ENCODE measurements at places on chromosomes 16 and 17.

- no peak for DNase-seq
Observed at GRCh38 chr17:34730816-34731215, 151.4 kb downstream of the TMEM132E start.

DNA sequence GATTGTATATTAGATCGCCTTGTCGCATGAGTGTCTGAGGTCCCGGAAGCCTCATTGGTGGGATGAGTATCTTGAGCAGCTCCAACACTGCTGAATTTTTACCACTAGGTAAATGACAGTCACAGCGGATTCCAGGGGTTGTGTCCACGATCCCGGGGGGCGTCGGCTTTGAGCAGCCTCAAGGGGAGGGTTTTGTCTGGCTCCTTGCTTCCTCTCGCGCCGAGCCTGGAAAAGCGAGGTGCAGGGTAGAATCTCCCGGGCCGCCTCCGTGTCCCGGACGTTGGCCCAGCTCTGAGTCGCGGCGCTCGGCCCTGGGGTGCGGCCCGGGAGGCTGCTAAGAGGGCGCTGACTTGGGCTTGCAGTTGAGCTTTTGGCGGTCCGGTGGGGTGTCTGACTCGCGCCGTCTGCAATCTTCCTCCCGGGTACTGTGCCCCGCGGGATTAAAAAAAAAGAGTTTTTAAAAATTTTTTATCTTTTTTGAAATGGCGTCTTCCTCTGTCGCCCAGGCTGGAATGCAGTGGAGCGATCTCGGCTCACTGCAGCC is 4.5 kb downstream of the OR1F1 start:
- DNase-seq, result no peak

DNA sequence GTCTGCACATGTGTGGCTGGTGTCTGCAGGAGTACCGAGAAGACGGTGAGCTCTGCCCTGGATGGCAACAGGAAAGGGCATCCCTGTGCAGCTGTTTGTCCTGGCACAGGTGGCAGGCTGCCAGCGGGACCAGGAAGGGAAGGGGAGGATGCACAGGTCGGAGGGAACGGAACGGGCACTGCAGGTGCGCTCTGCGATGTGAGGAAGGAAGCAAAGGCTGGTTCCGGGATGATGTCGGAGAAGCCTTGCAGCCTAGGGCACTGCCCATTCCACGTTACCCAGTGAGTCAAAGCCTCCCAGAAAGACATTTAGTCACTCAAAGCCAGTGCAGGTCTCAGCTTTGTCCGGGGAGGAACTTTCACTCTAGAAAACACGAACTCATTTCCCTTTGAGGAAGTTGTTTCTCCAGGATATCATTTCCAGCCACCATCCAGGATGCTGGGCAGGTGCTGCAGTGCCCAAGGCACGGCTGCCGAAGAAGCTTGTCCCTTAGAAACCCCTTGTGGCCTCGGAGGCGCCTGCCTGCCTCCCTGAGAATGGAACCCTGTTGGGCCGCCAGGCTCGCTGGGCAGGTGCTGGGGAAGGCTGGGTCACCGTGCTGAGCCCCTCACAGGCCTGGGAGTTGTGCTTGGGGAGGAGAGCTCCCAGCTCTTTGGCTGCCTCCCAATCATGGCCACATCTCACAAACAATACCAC is 4.5 kb upstream of the TMEM235 start:
- DNase-seq, result no peak

GRCh38 chr17:38352245-38353085 is 821 bp downstream of the SOCS7 start:
- peak; percentile 8 for DNase-seq

GRCh38 chr17:31511580-31511979 is 120.1 kb downstream of the RAB11FIP4 start:
- no peak for DNase-seq

- no peak for DNase-seq
Observed at GRCh38 chr16:85234310-85235204, 122.3 kb upstream of the CIBAR2 start.

DNA sequence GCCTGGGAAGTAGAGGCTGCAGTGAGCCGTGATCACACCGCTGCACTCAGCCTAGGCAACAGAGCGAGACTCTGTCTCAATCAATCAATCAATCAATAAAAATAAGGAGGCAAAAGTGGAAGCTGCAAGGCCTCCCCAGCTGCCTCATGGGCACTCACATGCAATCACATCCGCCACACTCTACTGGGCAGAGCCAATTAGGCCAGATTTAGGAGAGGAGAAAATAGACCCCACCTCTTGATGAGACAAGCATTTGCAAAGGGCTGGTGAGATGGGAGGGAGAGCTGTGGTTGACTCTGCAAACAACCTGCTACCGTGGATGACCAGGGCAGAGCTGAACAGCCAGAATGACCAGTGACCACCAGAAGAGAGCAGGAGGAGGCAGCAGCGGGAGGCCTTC is 14.7 kb upstream of the GSG1L start:
- no peak for DNase-seq

GRCh38 chr17:79022507-79022991 is 1.4 kb upstream of the C1QTNF1 start:
- DNase-seq, result no peak

DNA sequence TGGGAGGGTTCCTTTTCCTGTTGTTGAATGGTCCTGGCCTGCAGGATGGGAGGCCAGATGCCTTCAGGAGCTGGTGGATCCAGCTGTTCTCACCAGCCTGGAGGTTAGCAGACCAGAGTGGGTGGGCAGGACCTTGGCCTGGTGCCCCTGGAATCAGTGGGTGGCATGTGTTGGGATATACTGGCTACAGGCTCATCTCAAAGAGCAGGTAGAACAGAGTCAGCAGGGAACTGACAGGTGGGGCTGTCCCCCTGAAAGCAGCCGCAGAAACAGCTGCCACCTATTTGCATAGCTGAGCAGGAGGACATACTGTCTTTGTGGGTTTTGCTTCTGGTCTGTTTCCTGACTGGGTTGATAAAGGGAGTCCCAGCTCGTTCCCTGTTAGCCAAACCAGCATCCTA is 144.1 kb downstream of the RAB11FIP4 start:
- peak; percentile 70 for DNase-seq

- DNase-seq, result no peak
Observed at GRCh38 chr16:64926476-64926875, 195.4 kb downstream of the CDH11 start.

- DNase-seq, result no peak
Observed at GRCh38 chr17:49798738-49799137, 10.3 kb downstream of the KAT7 start.

DNA sequence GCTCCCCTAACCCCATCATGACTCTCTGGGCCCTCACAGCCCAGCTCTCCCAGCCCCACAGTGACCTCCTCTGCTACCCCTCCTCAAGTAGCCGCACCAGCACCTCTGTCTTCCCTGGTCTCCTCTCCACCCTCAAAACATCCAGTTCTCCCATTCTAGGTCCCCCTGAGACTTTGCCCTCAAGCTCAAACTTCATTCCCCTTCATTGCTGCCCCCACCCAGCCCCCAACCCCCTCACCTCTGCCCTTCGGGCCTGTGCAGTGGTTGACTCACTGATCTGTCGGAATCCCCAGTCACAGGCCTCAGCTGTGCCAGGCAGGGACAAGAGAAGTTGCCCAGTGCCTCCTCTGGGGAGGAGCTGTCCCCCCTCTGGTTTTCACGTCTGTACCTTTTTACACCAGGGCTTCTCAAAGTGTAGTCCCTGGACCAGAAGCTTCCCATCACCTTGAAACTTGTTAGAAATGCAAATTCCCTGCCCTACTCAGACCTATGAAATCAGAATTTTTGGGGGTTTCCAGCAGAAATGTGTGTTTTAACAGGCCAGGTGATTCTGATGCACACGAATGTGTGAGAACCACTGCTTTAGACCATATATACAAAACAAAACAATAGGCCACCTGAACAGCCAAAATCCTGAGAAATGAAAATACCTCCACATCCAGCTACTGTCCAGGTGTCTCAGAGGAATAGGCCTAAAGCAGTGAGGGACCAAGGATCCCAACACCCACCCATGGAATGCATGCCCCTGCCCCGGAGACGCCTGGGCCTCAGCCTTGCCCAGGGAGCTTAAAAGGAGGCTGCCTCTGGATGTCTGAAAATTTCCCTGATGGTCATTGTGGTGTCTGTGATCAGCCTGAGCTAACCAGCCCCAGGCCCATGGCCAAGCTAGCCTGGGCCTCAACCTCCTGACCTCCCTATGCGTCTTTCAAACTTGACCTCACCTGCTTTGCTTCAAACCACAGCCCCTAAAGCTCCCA is 853 bp upstream of the DOK4 start:
- DNase-seq, result no peak

DNA sequence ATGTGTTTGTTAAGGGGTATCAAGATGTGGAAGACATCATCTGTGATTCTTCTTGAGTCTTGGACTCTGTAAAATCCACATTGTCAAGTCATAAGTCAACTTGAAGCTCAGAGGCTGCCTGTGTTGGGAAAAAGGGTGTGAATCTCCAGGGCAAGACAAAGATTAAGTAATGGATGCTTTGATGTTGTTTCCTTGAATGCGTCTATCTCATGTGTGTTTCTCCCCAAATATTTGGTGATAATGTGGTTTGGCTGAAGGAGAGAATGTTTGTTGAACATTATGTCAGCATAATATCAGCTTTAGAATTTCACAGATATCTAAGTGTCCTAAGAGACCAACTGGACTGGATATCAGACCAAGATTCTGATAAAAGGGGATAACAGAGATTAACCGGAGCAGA is 24.1 kb upstream of the KCNJ16 start:
- no peak for DNase-seq

DNA sequence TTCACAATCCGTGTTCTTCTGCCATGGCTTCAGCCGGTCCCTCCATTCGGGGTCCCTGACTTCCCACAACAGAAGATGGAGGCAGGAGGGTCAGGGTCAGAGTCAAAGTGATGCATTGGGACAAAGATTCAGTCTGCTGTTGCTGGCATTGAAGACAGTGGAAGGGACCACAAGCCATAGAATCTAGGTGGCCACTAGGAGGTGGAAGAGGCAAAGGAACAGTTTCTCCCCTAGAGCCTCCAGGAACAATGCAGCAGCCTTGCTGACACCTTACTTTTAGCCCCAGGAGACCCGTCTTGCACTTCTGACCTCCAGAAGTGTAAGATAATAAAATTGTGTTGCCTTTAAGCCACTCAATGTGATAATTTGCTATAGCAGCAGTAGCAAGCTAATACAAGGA is 55.9 kb downstream of the MFSD11 start:
- no peak for DNase-seq

DNA sequence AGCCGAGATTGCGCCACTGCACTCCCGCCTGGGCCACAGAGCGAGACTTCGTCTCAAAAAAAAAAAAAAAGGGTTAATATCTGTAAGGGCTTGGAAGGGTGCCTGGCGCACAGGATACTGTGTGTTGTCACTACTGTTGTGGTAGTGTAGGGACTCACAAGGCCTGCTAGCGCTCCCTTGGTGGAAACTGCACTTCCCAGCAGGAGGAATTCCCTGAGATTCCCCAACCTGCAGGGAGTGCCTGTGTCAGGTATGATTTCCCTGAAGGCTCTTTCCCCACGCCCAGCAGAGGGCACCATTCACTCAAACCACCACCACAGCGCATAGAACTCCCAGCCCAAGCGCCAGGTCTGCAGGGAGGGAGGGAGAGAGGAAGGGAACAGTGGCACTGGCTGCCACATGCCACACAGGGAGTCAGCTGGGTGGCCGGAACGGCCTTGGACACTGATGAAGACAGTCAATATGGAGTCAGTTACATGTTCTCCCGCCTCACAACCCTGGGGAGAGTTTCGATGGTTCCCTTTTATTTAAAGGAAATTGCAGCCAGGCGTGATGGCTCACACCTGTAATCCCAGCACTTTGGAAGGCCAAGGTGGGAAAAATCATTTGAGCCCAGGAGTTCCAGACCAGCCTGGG is 32.7 kb upstream of the CDH1 start:
- peak; percentile 56 for DNase-seq

GRCh38 chr17:55612691-55613141 is 101.5 kb upstream of the SMIM36 start:
- DNase-seq, result no peak

DNA sequence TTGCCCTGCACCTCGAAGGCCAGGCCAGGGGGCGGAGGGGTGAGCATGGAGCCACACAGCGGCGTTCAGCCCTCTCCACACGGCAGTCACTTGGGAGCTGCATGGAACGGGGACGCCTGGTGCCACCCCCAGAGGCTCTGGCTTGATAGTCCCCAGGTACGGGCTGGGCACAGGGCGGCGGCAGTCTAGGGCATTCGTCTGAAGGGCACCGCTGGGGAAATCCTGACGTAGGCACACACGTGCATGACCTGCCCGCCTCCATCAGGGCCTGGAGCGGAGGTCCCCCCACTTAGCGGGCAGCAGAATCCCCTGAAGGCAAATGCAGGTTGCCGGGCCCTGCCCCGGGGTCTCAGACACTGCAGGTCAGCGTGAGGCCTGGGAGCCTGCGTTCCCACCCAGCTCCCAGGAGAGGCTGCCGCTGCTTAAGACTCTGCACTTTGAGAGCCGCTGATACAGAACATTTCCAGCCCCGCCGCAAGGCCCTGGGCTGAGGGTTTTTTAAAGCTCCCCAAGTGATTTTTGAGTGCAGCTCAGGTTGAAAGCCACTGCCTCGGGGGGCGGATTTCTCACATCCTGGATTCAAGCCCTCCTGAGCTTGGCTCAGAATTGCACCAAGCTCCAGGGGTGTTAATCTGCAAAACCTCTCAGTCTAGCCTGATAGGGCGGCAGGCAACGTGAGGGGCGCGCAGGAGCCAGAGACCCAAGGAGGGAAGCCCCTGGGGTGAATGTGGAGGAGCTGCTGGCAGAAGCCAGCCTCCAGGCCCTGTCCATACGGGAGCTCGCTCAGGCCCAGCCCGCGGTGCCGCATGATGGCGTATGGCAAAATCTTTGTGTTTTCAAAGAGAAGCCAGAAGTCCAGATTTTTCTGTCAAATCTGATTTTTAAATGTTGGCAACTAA is 182.3 kb upstream of the GSE1 start:
- no peak for DNase-seq

- DNase-seq, result no peak
Observed at GRCh38 chr17:59893676-59894100, 767 bp downstream of the RPS6KB1 start.

- no peak for DNase-seq
Observed at GRCh38 chr17:29331708-29332085, 37.7 kb upstream of the NUFIP2 start.

DNA sequence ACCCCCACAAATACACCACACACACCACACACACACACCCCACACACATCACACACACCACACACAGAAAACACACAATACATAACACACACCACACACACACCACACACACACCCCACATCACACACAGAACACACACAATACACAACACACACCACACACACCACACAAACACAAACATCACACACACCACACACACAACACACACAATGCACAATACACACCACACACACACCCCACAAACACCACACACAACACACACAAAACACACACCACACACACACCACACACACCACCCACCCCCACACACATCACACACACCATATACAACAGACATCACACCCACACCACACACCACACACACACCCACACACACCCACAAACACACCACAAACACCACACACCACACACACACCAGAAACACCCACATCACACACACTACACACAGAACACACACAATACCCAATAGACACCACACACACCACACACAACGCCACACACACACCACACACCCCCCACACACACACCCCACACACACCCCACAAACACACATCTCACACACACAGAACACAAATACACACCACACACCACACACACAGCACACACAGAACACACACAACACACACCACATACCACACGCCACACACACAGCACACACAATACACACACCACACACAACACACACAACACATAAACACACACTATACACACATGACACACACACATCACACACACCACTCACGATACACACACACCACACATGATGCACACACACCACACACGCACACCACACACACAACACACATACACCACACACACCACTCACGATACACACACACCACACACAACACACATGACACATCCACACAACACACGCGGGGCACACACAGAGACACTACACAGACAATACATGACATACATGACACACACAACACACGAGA is 11.0 kb upstream of the GCGR start:
- DNase-seq, result no peak
